ENCODE measurements at places on chromosomes 3 and 15.

DNA sequence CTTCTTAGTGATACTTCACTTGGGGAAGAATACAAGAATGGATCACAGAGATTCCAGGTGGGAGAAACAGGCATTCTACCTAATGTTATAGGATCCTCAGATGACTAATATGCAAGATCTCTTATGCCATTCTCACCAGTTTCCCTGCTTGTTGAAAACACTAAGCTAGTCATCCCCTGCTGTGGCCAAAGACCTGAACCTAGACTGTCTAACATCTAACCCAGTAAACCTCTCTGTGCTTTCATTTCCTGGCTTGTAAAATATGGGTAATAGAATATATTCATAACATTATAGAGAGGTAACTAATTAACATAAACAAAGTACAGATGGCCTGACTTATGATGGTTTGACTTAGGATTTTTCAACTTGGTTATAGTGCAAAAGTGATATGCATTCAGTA, 776.3 kb downstream of the TUSC7 start:
- DNase-seq, result no peak

DNA sequence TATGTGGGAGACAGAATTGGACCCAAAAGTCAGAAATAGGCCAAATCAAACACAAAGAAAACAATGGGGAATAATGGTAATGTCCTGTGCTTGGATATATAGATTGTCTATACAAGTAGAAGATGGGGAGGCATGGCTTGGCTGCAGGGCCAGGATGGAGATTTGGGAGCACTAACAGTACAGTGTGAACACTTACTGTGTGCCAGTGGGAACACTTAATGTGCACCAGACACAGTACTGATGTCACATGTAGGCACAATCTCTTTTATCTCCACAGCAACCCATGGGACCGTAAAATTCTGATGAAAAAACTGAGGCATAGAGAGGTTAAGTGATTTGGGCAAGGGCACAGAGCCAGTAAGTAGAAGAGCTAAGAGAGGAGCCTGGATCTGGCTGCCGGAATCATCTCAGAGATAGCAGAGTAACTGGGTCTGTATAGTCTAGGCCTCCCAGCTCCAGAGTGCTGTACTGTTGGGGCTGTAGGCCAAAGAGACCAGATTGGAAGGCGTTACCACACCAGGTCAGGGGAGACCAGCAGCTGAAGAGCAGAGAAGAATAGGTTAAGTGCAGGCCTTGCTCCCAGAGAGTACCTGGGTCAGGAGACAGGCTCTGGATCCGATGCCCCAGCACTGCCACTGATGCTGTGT, 63.3 kb downstream of the RLBP1 start:
- DNase-seq, result no peak

GRCh38 chr3:153552887-153553604, 391.0 kb downstream of the RAP2B start:
- DNase-seq, result no peak

DNA sequence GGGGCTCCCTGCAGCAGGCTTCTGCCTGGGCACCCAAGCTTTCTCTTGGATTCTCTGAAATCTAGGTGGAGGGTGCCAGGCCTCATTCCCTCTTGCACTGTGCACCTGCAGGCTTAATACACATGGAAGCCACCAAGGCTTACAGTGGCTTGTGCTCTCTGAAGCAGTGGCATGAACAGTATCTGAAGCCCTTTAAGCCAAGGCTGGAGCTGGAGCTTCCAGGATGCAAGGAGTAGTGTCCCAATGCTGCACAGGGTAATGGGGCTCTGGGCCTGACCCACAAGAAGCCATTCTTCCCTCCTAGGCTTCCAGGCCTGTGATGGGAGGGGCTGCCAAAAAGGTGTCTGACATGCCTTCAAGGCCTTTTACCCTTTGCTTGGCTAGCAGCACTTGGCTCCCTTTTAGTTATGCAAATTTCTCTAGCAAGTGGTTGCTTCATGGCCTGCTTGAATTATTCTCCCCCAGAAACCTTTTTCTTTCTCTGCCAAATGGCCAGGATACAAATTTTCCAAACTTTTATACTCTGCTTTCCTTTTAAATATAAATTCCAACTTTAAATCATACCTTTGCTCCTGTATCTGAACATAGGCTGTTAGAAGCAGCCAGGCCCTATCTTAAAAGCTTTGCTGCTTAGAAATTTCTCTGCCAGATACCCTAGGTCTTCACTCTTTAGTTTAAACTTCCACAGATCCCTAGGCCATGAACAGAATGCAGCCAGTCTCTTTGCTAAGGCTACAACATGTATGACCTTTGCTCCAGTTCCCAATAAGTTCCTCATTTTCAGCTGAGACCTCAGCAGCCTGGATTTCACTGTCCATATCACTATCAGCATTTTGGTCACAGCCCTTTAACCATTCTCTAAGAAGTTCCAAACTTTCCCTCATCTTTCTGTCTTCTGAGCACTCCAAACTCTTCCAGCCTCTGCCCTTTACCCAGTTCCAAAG, 201.1 kb upstream of the LRRFIP2 start:
- DNase-seq, result no peak

DNA sequence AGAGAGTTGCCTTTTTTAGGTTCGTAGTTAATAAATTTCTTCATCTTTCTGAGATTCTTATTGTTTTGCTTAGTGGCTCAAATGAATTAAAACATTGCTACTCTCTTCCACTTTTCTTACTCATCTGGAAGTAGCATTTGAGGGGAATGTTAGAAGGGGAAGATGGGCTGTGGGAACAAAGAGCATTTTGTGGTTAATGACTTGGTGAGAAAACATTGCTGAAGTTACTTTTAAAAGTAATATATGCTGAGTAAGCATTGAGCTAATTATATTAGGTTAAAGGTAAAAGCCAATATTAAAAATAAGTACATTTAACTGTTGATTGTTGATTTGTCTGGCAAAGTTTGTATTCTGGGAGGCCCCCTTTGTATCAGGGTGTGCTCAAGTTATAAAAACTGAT, 5.7 kb downstream of the MORF4L1 start:
- DNase-seq, result no peak
